ENCODE measurements at places on chromosomes 5 and 9.

- no peak for DNase-seq
These were observed 138.0 kb downstream of the NUDT12 start for GRCh38 chr5:103424453-103425205.

DNA sequence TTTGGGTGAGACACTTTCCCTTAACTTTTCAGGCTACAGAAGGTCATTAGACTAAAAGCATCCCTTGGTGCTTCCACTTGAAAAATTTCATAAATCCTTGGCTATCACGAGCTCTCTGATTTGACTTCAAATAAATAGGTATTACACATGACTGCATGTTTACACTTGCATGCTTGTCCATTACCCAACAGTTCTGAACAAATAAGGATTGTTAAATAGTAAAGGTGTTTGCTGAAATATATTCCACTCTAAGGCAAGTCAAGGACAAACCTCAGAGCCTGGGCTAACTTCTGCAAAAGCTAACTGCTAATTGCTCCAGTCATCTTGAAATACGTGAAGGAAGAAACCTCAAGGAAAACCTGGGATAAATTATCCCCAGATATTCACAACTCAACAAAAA lies 14.5 kb downstream of the FBXW2 start:
- DNase-seq = no peak

DNA sequence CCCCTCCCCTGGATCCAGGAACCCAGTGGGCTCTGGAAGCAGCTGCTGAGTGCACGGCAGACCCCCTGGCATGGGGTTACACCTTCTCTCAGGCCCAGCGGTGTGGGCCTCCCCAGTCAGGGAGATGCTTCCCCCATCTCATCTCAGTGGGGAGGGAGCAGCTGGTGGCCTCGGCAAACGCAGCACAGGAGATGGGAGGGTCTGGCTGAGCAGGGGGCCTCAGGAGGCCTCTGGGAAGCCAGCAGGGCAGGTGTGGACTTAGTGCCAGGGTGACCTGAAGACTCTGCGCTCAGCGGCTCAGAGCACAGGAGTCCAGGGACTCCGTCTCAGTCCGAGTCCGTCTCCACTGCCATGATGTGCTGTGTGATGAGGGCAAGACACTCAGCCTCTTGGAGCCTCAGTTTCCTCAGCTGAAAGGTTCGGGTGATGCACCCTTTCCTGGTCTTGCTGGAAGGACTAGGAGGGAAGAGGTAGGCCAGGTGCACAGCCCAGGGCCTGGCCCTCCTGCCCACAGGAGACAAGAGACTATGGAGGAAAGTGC lies 100.6 kb downstream of the GTF3C4 start:
- DNase-seq = no peak

GRCh38 chr9:128321879-128322403 lies 306 bp downstream of the TRUB2 start:
- DNase-seq = no peak

DNA sequence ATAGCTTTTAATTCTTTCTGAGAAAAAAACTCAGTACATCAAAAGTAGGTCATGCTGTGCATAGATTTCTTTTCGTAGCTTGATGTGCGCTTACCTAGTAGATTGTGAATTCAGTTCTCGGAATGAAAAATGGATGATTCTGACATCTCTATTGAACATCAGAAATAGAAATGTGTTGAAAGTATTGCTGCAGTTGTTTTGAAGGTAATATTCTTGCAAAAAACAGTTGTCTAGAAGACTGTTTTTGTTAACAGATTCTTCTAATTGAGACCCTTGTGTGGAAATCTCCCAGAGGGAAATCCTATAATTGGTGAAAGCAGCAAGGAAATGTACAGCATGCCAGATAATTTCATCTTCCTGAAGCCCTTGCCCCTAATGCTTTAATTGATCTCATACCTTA lies 54.5 kb downstream of the MACIR start:
- DNase-seq = no peak

DNA sequence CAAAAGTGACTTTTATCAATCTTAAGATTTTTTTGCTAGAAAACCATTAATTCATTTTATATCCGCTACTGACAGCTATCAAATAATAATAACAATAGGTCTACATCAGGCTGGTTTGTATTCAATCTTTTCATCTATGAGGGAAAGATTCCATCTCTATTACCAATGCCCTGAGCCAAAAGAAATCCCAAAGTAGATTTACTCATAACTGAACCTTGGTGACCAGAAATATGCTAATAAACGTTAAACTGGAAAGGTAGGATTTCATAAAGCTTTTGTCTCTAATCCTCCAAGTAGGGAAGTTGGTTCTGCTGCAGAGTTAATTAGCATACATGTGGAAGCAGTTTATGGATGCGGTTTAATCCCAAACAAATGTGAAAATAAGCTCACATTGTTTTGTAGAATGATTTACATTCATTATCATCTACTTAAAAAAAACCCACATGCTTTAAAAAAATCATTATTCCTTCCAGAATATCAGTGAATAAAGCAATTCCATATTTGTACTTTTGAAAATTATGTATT lies 715.5 kb downstream of the CETN3 start:
- no peak for DNase-seq

DNA sequence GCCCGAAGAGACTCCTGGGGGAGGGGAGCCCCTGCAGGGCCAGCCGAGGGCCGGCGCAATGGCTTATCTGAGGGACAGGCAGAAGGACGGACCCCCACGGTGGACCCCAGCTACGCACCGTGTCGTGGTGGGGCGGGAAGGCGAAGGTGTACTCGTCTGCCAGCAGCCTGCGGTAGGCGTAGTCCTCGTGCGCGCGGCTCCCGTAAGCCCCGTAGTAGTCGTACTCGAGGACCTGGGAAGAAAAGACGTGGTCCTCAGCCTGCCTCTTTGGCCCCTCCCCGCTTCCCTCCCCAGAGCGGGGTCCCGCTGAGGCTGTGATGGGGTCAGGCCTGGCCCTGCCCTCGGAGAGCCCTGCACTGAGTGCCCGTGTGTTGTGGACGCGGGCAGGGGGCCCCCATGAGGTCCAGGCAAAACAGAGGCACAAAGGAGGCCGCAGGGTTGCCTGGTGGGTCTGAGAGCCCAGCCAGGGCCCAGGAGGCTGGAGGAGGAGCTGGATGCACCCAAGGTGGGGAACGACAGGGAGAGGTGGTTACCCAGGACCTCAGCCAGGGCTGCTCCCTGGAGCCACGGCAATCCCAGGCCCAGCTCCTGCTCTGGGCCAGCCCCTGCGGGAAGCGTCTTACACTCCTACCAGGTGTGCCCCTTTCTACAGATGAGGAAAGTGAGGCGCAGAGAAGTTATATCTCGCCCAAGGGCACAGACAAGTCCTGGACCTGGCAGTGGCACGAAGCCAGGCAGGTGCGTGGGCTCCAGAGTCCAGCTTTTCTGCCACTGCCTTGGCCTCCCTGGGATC lies 35.2 kb downstream of the SARDH start:
- DNase-seq = no peak

GRCh38 chr5:72817076-72817481 lies 618 bp downstream of the TNPO1 start:
- DNase-seq = peak; percentile 15

DNA sequence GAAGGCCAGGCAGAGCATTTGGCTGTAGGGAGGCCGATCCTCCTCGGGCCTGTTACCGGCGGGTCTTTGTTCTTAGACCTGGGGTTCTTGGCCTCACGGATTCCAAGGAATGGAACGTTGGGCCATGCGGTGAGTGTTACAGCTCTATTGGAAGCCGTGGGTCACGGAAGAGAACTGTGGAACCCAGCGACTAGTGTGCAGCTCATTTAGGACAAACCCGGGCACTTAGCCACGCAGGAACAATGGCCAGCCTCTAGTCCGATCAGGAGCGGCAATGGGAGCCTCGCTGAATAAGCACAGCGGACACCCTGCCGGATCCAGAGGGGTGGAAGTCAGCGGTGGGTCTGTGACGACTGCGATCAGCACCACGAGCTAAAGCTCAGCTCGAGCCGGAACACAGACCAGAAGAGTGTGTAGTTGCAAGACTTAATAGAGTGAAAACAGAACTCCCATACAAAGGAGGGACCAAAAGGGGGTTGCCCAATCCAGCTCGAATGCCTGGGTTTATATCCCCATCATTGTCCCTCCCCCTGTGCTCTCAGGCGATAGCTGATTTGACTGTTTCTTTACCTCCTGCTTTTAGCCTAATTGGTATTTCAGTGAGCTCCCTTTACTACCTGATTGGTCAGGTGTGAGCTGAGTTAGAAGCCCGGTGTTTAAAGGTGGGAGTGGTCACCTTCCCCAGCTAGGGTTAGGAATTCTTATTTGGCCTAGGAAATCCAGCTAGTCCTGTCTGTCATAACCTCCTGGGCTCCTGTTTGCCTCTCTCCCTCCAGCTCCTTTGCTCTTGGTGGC lies 53.7 kb upstream of the RPL26L1 start:
- DNase-seq = no peak

DNA sequence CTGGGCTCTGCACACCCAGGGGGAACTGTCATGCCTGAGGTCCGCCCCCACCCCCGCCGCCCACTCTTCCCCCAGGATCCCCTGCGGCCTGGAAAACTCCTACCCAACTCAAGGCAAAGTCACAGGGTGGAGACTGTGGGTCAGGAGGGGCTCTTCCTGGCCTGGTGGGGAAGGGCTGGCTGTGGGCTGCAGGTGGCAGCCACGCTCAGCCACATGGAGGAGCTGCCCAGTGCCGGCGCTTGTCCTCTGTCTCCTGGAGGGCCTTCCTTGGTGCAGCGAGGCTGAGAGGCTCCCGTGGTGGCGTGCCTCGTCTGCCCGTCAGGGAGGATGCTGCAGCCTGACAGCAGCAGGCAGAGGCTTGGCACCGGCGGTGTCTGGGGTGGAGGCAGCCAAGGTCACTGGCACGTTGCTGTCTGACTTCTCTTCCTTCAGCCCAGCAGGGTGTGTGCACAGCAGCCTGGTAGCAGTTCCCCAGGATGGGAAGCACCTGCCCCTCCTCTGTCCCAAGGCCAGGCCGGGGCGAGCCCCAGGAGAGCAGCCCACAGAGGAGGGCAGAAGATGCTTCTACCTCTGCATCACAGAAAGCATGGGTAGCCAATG lies 78.1 kb downstream of the ADAMTS2 start:
- DNase-seq = no peak

DNA sequence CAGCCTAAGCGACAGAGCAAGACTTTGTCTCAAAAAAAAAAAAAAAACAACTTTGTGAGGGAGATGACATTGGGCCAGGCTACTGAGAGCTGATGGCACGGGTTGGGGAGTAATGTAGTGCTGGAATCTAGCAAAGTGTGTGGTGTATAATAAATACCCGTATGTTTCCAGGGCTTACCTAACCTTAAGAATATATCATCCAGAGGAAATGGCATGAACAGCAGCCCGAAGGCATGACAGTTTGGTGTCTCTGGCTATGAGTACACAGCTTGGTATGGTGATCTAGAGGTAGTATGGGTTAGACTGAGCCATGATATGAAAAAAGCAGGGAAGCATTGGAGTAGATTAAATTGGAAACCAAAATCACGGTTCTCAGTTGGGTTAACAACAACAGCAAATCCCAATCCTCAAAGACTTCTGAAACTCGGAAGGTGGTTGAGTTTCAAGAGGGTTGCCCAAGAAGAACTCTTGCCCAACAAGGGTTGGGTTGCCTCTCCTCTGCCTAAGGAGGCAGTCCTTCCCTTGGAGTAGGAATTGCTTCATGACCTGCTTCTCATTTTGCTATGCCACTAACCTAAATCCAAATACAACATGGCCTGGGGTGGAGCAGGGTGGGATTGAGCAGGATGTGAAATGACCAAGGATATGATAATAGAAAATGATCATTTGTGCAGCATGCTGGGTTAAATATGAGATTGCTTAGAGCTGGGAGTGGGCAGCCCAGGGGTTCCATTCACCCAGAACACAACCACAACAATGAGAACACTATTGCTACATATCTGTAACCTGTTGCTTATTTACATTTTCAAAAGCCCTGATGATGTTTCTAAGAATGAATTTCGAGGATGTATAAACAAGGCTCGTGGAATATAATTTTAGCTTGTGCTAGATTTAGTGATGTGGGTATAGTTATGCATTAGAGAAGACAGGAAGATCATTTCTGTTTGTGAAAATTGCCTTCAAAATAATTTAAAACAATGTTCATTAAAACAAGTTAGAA lies 64.6 kb upstream of the ZFR start:
- DNase-seq = no peak

DNA sequence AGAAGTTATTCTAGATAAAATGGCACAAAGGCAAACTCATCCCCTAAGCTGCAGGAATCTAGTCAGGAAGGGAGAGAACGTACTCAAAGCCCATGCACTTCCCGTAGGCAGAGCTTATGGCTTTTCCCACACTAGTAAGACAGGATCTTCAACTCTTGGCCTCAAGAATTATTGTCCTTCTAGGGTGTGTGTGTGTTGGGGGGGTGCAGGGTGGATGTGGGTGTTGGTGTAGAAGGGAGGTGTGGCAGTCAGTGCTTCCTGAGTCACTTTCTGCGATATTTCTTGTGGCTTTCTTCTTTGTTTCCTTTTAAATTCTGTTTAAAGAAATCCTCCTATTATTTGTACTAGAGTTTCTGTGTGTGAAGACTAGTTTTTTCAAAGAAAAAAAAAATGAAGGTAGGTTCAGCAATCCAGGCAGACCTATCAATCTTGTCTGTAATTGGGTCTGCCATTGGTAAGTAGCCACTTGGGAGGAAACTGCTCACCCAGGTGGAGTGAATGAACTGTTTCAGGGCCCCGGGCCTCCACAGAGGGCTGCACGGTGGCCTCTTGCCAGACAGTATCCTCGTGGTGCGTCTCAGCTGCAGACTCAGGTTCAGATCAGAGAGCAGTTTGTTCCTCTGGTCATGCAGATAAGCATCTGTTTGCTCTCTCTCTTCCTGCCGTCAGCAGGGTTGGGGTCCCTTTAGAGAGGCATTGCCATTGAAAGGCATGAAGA lies 131.9 kb downstream of the NPR3 start:
- DNase-seq = no peak

DNA sequence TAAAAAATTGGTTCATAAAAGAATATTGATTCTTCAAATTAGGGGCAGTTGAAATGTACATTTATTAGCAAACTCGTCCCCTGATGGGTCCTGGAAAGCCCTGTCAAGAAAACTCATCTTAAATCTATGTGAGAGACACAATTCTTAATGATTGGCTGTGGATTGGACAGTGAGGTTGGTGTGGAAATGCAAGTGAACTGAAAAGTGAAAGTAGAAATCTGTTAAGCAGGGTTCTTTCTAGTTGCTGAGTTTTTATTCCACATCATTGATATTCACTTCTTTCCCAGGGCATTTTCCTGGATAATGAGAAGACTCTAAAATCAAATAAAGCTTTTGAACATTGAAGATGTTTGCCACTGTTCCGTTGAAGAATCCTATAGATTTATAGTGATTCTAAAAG lies 292.4 kb downstream of the MAST4 start:
- DNase-seq = no peak

DNA sequence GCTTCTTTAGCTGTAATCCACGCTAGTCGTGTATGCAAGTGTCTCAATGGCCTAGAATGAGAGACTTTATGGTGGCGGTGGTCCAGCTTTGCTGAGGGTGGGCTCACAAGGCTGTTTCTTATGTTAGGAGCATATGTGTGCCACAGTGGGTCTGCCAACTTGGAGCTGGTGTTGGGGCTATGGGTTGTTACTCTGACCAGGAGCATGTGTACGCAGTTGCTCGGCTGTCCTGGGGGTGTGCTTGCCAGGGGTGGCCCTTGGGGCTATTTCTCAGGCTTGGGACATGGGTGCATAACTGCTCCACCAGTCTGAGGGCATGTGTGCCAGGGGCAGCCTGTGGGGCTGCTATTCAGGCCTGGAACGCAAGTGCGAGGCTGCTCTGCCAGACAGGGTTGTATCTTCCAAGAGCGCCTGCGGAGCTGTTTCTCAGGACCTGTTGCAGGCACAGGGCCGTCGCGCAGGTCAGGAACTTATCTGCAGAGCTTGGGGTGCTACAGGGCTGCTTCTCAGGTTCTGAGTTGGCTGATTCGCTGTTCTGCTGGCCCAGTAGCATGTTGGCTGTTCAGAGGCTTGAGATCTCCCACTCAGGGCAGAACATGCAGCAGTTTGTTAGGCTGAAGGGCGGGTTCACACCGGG lies 187.9 kb upstream of the TLX3 start:
- DNase-seq = no peak

Data from T-helper 9 cell (primary cell).